ENCODE measurements at places on chromosomes 6 and 20. TPM values are rescaled to one million over a fixed set of nuclear protein-coding genes. Genes with fewer than 3 reads are reported as not detected.

GRCh38 chr6:149852180-149852579, 12.0 kb downstream of the LRP11 start:
- no peak for DNase-seq

DNA sequence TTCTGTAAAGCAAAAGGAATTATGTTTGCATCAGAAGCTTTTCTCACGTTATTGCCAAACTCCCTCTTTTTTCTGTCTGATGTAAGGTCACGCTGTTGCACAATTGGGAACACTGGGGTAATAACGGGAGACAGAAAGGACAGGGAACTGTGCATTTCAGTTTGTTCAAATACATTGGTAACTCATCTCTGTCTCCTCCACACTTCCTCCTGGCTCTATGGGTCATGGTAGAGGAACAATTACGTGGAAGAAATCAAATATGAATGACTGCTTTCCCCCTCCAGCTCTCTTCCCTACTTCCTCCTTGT, 132.2 kb upstream of the TNFAIP3 start:
- no peak for DNase-seq

Gene TMEM151B
- 1.0 TPM for polyA plus RNA-seq

GRCh38 chr6:153790876-153791473, 248.1 kb upstream of the OPRM1 start:
- no peak for DNase-seq

Gene SCRT2
- 0.07 TPM for polyA plus RNA-seq

GRCh38 chr20:58824843-58825242, 25.9 kb downstream of the GNAS-AS1 start:
- no peak for DNase-seq

DNA sequence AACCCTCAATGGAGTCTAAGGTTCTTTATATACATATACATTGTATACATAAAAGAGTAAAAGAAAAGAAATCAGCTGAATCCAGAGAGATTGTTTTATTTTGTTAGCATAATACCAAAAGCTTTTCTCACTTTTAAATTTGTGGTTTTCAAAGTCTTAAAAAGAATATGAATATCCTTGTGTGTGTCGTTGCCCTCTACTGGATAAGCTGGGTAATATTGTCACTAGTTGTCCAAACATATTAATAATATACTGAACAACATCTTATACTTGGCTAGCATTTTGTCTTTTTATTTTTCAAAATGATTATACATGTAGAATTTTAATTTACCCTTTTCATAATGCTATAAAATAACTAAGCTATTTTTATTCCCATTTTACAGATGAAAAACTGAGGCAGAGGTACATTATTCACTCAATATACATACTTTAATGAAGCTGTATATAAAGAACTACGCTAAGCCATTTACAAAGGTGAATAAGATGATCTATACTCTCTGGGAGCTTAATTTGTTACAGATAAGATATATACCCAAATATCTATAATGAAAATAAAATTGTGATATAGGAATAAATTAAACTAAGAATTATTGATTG, 531.7 kb downstream of the TFAP2B start:
- no peak for DNase-seq

DNA sequence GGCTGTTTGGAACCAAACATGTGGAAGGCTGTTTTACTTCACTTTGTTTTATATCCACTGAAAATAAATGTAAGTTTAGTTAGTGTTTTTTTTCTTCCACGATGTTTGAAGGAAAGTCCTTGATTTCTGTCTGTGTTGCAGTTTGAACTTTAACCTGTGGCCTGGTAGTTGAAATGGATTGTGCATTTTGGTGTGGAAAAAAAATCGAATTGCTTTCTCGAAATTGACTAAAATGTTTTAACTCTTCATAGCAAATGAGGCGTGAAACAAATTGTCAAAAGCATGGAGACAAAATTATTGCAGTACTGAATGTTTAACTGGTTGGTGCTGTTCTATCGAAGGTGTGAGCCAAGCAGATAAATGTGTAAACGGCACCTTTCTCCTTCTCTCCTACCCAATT, 24.5 kb downstream of the ARID1B start:
- no peak for DNase-seq

GRCh38 chr20:39222101-39222500, 260.0 kb downstream of the DHX35 start:
- no peak for DNase-seq

- no peak for DNase-seq
Observed at GRCh38 chr6:140393665-140394540, 1019.5 kb upstream of the CITED2 start.

GRCh38 chr20:40891351-40891750, 137.3 kb upstream of the TOP1 start:
- no peak for DNase-seq

GRCh38 chr6:44892579-44892978, 435.6 kb upstream of the RUNX2 start:
- DNase-seq, result no peak

Gene TSBP1
- polyA plus RNA-seq, result 0.74 TPM

GRCh38 chr20:50828363-50829136, 33.7 kb downstream of the BCAS4 start:
- no peak for DNase-seq

- no peak for DNase-seq
Observed at GRCh38 chr6:19312241-19312978, 524.8 kb upstream of the ID4 start.

- DNase-seq, result no peak
Observed at GRCh38 chr20:33664085-33664761, 2.1 kb downstream of the C20orf144 start.

- no peak for DNase-seq
Observed at GRCh38 chr6:25307805-25308494, 28.8 kb downstream of the CARMIL1 start.

Gene CDH26
- 1.5 TPM for polyA plus RNA-seq

GRCh38 chr6:34226731-34227586, 9.7 kb upstream of the HMGA1 start:
- no peak for DNase-seq

Gene COL11A2
- 5.8 TPM for polyA plus RNA-seq

Gene TP53INP2
- polyA plus RNA-seq, result 13.2 TPM

GRCh38 chr20:32235331-32236047, 27.8 kb downstream of the POFUT1 start:
- DNase-seq, result no peak

DNA sequence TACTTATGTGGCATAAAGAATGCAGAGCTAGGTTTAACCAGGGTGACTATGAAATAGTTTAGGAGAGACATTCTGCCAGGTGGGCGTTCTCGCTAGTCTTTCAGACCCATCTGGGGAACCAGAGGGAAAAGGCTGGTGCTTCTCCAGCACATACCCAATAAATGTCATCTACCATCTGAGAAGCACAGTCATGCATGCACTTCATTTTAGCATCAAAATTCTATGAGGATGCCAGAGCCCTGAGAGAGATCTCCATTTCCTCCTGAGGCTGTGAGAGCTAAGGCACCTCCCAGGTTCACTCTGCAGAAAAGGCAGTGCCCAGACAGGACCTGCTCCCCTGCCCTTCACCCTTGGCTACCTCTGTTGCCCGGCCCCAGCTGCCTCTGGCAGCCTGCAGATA, 231.7 kb upstream of the PRND start:
- DNase-seq, result no peak

DNA sequence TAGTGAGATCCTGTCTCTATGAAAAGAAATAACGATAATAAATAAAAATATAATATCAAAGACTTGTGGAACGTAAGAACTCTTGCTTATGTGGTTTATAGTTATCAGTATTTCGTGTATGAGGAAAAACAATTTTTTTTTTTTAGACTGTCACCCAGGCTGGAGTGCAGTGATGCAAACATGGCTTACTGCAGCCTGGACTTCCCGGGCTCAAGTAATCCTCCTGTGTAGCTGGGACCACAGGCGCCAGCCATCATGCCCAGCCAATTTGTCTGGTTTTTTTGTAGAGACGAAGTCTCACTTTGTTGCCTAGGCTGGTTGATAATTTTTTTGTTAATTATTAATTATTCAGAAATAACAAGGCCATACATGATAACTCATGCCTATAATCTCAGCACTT, 18.6 kb upstream of the CDK19 start:
- DNase-seq, result no peak

Gene COL19A1
- polyA plus RNA-seq, result 2.4 TPM

DNA sequence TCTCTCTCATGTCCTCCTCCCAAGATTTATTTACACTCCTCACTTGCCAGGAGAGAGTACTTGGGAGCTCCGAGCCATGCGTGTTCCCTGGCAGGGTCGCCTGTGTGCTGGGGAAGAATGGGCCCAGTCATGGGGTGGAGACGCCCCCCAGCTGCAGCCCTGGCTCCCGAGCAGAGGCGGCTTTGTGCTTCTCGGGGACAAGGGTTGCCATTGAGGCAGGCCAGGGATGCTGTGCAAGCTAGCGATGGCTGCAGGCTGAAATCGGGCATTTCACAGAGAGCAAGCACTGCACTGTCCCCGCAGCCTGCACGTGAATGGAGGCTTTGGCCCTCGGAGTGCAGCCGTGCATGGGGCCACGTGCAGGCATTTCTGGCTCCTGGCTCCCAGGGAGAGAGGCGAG, 23.8 kb downstream of the PHACTR3 start:
- DNase-seq, result no peak

DNA sequence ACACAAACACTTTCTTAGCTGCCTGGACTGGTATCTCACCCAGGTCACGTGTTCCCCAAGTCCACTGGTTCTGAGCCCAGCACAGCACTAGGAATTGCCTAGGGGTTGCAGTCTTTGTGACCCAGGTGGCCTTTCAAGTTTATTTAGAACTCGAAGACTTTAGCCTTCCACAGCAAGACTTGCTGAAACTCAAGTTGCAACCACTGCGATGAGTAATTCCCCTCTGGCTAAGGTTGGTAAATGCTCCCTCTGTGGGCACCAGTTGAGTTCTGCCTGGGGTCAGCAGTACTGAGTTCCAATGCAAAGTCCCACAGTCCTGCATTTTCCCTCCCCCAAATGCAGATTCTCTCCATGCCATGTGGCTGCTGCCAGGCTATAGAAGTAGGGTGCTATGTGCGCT, 77.6 kb upstream of the MOCS1 start:
- DNase-seq, result no peak

- no peak for DNase-seq
Observed at GRCh38 chr6:98384801-98385200, 449.6 kb upstream of the POU3F2 start.

DNA sequence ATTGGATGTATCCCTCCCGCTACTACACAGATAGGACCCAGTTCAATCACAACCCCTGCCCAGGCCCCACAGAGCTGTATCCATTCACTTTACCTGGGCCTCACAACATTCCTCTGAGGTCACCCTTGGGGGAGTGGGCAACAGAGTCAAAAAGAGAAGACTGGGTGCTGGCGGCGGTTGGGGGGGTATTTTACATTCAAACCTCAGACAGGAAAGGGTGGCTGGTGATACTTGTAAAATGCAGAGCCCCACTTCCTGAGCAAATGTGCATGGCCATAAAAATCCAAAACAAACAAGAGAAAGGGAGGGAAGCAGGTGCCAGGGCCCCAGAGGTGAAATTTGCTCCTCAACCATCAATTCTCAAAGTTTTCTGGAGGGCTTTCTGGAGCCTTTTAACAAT, 3.5 kb downstream of the LRFN2 start:
- DNase-seq, result no peak

GRCh38 chr6:139330826-139331500, 39.2 kb upstream of the TXLNB start:
- DNase-seq, result no peak

- no peak for DNase-seq
Observed at GRCh38 chr20:17666481-17666880, 15.6 kb downstream of the RRBP1 start.

Gene DOK5
- polyA plus RNA-seq, result 9.4 TPM

- DNase-seq, result peak; percentile 10
Observed at GRCh38 chr20:45100563-45101245, at the start of gene KCNS1. Gene KCNS1 (minus strand): TSS chr20:45101127. CDS start chr20:45099236, 1,891 bp downstream.

Gene PKIB
- polyA plus RNA-seq, result 1.6 TPM

DNA sequence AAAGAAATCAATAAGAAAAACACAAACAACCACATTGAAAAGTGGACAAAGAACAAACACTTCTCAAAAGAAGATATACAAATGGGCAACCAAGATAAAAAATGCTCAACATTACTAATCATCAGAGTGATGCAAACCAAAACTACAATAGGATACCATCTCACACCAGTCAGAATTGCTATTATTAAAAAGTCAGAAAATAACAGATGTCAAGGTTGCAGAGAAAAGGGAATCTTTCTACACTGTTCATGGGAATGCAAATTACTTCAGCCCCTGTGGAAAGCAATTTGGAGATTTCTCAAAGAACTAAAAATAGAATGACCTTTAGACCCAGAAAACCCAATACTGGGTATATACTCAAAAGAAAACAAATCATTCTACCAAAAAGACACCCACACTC, 29.8 kb downstream of the KIF6 start:
- DNase-seq, result no peak

Gene BTN3A1
- polyA plus RNA-seq, result 17.6 TPM

- DNase-seq, result peak; percentile 40
Observed at GRCh38 chr20:41329435-41330342, 10.9 kb upstream of the LPIN3 start.

- no peak for DNase-seq
Observed at GRCh38 chr6:73200735-73201134, 24.6 kb downstream of the KHDC1L start.

DNA sequence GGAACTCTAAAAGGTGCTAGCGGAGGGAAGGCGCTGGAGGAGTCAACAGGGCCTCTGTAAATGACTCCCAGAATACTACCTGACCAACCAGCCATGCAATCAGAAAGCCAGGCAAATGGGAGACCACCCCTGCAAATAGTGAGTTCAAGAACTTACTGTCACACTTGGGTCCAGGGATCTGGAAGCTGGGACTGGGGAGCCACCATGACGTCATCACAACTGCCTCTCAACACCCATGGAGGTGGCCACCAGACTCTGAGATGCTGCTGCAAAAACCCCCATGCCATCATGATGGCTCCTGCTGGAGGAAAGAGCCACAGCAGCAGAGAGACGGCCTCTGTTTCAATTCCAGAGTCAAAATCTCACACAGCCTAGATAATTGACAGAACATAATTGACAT, 8.5 kb upstream of the PDYN start:
- no peak for DNase-seq

Gene HCRTR2
- 0.34 TPM for polyA plus RNA-seq

Gene CFAP61
- 2.8 TPM for polyA plus RNA-seq

DNA sequence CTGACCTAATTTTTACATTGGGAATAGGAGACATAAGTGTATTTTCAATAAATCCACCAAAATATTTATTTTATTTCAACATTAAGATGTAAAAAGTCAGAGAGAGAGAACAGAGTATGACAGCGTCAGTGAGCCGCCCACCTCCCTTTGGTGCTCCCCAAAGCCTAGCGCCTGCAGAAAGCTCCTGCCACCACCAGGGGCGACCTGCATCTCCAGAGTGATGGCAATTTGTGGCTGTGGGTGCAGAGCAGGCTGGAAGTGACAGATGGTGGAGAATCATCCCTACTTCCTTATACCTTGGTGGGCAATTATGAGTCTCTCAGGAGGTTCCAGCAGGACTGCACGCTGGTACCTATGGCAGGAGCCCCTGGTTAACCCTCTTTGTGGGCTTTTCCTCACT, 87.3 kb downstream of the PTPRT start:
- DNase-seq, result no peak

Gene PBOV1
- not detected for polyA plus RNA-seq

DNA sequence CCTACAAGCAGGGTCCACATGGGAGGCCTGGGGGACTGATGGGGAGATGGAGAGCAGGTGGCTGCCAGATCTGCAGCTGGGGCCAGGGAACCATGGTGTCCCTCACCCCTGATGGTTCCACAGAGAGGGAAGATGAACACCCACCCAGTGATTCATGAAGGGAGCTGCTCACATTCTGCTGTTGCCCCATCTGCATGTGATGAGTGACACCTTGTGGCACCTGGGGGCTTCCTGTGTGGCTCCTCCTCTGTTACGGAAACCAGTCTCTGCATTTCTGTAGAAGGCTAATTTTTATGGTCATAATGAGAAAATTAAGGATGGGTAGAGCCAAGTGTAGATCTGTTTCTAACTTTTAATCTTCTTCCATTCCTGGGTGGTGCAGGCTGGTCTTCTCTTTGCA, 217.1 kb downstream of the SMOC2 start:
- DNase-seq, result no peak
